Activated gamma-delta T cell treated with Interleukin-2 at 50 U/mL for 16 hours (primary cell): ENCODE measurements at places on chromosomes 4 and X.

DNA sequence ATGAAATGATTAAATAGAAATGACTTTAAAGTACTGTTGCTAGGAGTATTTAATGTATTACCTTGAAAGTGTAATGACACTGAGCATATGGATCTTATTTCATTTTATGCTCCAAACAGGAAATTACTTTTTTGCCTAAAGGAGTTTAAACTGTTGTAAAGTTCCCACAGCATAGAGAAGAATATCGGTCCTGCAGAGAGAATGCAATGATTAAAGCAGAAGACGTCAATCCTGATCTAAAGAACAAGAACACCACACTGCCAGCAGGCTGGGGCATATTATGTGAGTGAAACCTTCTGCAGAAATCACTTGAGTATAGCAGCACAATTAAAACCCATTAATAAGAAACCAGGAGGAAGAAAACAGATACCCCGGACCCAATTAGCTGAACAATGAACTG, 72.8 kb upstream of the CAMK2D start:
- no peak for DNase-seq

DNA sequence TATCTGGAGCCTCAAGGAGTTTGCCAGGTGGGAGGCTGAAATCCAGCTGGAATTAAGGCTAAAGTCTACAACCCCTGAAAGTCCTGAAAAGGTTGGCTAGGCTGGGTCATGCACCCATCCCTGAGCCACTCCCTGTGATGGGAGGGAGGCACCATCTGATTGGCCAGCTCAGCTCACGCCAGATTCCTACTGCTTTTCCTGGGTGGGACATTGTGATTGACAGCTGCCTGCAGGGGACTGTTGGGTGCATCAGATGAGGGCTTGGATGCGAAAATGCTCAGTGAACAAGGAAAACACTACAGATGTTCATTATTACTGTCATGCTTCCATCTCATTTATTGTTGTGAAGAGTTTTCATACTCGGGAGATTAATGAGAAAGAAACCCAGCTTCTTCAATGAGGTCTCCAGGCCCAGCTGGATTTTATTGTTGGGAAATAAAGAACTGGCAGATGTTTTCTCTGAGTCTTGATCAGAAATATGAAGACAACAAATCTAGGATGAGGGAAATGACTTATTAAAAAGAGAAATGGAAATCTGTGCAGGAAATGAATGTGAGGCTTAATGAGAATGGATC, 185.9 kb downstream of the STK32B start:
- DNase-seq: no peak

DNA sequence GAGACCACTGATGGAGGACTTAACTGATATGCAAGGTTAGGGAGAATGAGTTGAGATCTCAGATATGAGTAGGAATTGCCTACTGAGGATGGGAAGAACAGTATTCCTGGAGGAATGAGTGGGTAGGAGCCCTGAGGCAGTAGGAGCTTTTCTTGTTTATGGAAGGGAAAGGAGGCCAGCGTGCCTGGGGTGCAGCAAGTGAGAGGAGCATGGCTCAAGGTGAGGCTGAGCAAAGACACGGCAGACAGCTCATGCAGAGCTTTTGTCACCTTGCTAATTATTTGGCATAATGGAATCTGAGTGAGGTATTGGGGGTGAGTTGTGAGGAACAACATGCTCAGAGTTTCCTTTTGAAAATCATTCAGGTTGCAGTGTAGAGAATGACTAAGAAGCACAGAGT, 65.3 kb upstream of the IBSP start:
- no peak for DNase-seq

DNA sequence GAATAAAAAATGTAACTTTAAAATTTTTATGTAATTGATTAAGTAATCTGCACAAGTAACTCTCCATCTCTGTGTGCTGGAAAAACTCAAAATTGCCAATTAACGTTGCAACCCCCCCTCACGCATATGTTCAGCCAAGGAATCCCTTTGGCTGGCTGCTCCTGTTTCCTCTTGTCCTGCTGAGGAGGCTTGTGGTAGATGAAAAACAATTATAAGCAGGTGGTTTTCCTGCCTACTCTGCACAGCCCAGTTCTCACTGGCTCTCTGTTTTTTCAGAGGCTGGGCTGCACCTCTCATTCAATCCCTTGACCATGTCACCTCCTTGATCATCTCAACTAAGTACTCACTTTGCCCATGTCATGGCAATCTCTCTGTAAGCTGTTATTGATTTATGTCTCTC, 1068.4 kb downstream of the ARAP2 start:
- no peak for DNase-seq

- DNase-seq: no peak
Measured at GRCh38 chr4:6049985-6050384, 31.8 kb upstream of the C4orf50 start.
